ENCODE measurements at places on chromosomes 7 and 10. TPM values are rescaled to one million over a fixed set of nuclear protein-coding genes. Genes with fewer than 3 reads are reported as not detected.

Gene TRIM50
- total RNA-seq = not detected

Gene SUN3
- not detected for total RNA-seq

Gene AQP1
- total RNA-seq = 1.4 TPM

Gene MTERF1
- total RNA-seq = 8.6 TPM

Gene TMEM196
- total RNA-seq = not detected

Gene PYROXD2
- total RNA-seq = 11.3 TPM

Gene FOXI2
- not detected for total RNA-seq

Gene RADIL
- 0.26 TPM for total RNA-seq

Gene MAGI2
- 12.8 TPM for total RNA-seq

Gene NKX2-3
- not detected for total RNA-seq

Gene PON1
- total RNA-seq = not detected

Gene KIF5B
- total RNA-seq = 55.0 TPM

Gene BLNK
- total RNA-seq = 0.09 TPM

Gene POU6F2
- total RNA-seq = not detected

Gene AGAP6
- 1.8 TPM for total RNA-seq

Gene PRKCQ
- total RNA-seq = under 0.01 TPM

Gene IKZF1
- 0.16 TPM for total RNA-seq

Gene NPC1L1
- total RNA-seq = 0.09 TPM

Gene STEAP1B
- total RNA-seq = 21.0 TPM

Gene NEBL
- total RNA-seq = 0.16 TPM

Gene SH2B2
- 0.95 TPM for total RNA-seq

Gene PIK3CG
- not detected for total RNA-seq

Gene GPNMB
- total RNA-seq = 264 TPM

Gene RAPGEF5
- 0.95 TPM for total RNA-seq

Gene DCLRE1A
- total RNA-seq = 3.2 TPM

Gene SLC35G1
- total RNA-seq = 3.2 TPM

Gene UCN3
- not detected for total RNA-seq

Gene GIMAP6
- total RNA-seq = not detected

Gene KMT2E
- total RNA-seq = 73.6 TPM

Gene CLDN3
- total RNA-seq = not detected

Gene HMX3
- 0.16 TPM for total RNA-seq

Gene SPACDR
- 0.17 TPM for total RNA-seq

Gene DIP2C
- 12.3 TPM for total RNA-seq

Gene FAM3C
- 30.3 TPM for total RNA-seq

Gene POLR1F
- total RNA-seq = 13.6 TPM

Gene SPDYE2
- not detected for total RNA-seq

Gene RASA4B
- 3.2 TPM for total RNA-seq

Gene CRHR2
- not detected for total RNA-seq
